Endothelial cell of umbilical vein (primary cell): ENCODE measurements at places on chromosomes 5 and 9. TPM values are rescaled to one million over a fixed set of nuclear protein-coding genes. Genes with fewer than 3 reads are reported as not detected.

The C9orf153 gene
- total RNA-seq: 0.66 TPM in 1 of 2 replicates, not detected in the other

GRCh38 chr9:128001779-128002298 is 21.1 kb upstream of the EEIG1 start:
- DNase-seq: peak; percentile 73

The CAMK2A gene
- not detected in 2 replicates for total RNA-seq

GRCh38 chr5:10288592-10289219 is 19.0 kb downstream of the CMBL start:
- no peak for DNase-seq

DNA sequence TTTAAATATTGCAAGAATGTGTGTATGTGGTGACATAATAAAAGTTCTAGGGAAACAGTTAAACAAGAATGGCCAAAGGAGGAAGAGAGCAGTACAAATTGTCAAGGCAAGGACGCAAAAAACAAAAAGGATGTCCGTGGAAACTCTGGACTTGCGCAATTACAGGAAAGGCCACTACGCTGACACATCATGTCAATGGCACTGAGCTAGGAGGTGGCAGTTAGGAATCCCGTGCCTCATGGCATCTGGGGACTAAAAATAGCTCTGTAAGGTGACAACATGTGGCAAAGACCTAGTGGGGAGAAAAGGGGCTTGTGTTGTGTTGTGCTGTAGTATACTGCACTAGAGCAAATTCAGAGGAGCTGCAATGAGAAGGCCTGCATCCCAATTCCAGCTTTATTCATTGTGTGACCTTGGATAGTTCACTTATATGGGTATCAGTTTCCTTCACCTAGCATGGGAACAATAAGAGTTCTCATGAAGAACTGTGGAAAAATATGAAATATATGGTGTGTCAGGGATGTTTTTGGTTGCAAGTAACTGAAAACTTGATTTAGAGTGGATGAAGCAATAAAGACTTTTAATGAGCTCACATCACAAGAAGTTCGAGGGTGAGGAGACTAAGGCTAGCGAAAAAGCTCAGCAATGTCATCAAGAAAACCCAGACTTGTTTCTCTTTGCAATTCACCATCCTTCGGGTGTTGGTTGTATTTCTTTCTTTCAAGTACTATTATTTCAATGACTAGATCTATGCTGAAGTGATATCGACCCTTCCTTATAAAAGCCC is 124.1 kb upstream of the STC2 start:
- no peak for DNase-seq

The TAF11L10 gene
- not detected in 2 replicates for total RNA-seq

The IL5 gene
- not detected in 2 replicates for total RNA-seq

- no peak for DNase-seq
Measured at GRCh38 chr5:101846496-101846895, 449.6 kb downstream of the SLCO4C1 start.

The SLC25A2 gene
- 0.39 and 0.46 TPM in 2 replicates for total RNA-seq

The GRIA1 gene
- total RNA-seq: not detected in 2 replicates

The GEMIN5 gene
- total RNA-seq: 18.6 and 23.1 TPM in 2 replicates

- DNase-seq: no peak
Measured at GRCh38 chr9:91848146-91848545, 101.9 kb downstream of the ROR2 start.

The MARCOL gene
- total RNA-seq: not detected in 2 replicates

The GARIN3 gene
- total RNA-seq: not detected in 2 replicates

- DNase-seq: peak; percentile 41
Measured at GRCh38 chr9:121299467-121300282, 31.7 kb downstream of the GSN start.

The RFX3 gene
- 10.5 and 13.7 TPM in 2 replicates for total RNA-seq

- DNase-seq: no peak
Measured at GRCh38 chr5:74355041-74355824, 285.3 kb downstream of the ENC1 start.

The CCDC192 gene
- not detected in 2 replicates for total RNA-seq
